ENCODE measurements at places on chromosomes 16 and 17.

DNA sequence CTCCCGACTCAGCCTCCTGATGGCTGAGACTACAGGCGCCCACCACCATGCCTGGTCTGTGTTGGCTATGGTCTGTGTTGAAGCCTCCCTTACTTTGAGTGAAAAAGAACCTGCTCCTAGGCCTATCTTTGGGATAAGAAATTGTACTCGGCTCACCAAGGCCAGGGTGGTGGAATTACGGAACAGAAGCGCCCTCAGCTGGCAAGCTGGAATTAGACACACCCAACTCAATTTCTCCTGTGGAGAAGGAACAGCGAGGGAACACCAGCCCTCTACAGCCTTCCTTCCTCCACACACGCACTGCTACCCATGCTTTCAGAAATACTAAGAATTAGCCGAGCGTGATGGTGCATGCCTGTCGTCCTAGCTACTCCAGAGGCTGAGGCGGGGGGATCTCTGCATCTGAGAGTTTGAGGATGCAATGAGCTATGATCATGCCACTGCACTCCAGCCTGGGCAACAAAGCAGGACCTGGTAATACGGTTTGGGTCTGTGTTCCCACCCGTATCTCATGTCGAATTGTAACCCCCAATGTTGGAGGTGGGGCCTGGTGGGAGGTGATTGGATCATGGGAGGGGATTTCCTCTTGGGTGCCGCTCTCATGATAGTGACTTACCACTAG lies 40.1 kb upstream of the RBBP6 start:
- DNase-seq = no peak

DNA sequence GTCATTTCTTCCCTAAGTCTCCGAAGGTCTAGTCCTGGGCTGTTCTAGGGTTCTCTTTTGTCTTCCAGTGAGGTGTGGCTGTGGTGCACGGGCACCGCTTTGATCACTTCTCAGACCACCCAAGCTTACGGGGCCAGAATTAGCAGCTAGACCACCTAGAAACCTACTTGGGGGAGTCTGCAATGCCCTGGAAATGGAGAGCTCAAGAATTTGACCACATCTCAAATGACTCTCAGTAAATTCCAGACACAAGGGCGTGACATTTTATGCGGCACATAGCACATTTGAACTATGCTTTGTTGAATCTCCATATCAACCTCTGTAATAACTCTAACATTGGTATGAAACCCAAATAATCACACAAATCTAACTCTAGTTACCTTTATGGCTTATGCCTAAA lies 24.9 kb downstream of the TRIM16 start:
- no peak for DNase-seq

DNA sequence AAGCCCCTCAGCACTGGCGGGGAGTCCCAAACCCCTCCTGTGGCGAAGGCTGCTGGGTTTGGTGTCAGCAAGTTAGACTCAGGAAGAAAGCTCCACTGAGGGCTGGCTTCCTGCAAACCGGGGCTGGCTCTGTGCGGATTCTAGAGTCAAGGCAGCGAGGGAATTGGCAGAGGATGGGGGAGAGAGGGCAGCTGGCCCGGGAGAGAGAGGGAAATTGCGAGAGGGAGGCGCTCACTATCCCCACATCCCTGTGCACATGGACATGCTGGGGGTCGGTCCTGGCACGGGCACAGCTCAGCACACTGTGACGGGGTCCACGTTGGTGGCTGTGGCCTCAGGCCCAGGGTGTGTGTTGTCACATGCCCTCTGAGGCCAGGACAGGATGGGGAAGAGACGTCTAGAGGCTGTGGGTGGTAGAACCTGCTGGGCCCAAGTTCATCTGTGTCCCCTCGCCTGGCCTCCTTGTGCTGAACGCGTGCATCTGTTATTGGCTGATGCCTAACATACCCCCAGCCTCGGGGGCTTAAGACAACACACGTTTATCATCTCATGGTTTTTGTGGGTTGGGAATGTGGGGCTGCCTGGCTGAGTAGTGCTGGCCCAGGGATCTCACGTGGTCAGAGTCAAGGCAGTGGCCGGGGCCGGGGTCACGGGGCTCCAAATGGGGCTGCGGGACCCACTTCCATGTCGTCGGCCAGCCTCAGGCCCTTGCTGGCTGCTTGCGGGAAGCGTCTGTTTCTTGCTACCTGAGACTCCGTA lies 16.7 kb upstream of the JPH3 start:
- DNase-seq = no peak

- DNase-seq = no peak
These were observed 179.3 kb downstream of the UTP18 start for GRCh38 chr17:51439395-51440229.

DNA sequence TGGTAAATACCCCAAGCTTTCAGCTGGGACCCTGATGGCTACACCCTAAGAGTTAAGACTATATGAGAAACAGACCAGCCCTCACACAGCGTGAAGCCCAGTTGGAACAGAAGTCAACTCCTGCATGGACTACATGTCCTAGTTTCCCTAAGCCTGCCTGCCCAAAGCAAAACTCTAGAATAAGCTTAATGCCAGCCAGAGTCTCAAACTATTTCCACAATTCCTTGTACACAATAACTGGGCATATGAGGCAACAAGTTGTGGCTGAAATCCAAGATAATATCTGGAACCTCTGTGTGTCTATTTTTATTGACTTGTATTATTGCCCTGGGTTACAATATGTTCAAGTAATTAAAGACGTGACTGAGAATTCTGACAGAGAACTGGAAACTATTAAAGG lies 19.4 kb downstream of the MYH10 start:
- DNase-seq = peak; percentile 39

- no peak for DNase-seq
These were observed 93.7 kb downstream of the CHD9NB start for GRCh38 chr16:52958951-52959350.

GRCh38 chr17:81511804-81512561 lies 616 bp downstream of the ACTG1 start:
- no peak for DNase-seq

DNA sequence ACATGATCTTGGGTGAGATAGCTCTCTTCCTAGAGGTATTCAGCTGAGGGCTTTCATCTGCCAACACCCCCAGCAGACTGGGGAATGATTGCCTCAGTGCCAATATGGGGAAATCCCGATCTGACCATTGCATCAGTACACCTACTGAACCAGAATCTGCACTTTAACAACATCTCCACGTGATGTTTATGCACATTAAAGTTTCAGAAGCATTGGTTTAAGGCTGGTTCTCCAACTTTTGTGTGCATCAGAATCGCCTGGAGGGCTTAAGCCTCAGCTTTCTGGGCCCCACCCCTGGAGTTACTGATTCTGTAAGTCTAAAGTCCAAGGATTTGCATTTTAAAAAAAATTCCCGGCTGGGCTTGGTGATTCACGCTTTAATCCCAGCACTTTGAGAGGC lies 123.6 kb upstream of the MED13 start:
- no peak for DNase-seq

GRCh38 chr16:35146723-35147458 lies 1687.5 kb downstream of the TP53TG3F start:
- no peak for DNase-seq

DNA sequence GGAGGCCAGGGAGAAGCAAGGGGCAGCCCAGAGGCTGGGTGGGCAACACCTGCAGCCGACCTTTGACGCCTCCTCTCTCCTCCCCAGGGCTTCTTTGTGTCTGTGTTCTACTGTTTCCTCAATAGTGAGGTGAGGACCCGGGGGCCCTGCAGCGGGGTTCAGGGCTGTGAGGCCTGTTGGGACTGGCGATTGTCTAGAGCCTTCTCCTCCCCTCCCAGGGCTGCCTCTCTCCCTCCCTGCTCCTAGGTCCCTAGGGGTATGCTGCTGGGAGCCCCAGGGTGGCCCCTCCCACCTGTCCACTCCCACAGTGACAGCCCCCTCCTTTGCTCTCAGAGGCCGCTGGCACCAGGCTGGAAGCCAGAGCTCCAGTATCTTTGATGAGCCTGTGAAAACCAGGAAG lies 10.8 kb upstream of the SPPL2C start:
- DNase-seq = no peak

DNA sequence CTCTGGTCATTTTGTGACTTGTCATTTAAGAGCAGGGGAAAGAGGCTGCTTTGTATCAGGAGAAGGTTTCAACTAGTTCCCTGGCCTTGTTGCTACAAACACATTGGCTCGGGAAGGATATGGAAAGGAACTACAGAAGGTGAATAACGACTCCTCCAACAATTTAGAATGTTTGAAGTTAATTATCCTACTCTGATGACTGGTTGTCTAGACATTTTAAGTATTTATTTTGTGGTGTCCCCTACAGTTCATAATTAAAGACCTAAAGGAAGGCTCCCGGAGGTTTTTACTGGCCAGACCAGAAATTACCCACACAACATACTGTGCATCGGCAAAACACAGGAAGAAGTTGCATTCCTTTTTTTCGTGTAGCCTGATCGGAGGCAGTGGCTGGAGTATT lies 515.8 kb upstream of the SALL1 start:
- DNase-seq = no peak

- no peak for DNase-seq
These were observed 963 bp upstream of the METTL22 start for GRCh38 chr16:8620535-8620934.

- DNase-seq = no peak
These were observed 2.3 kb upstream of the PPP1R9B start for GRCh38 chr17:50152736-50153135.

GRCh38 chr16:48450367-48450766 lies 65.2 kb upstream of the SIAH1 start:
- no peak for DNase-seq
